Upper lobe of left lung (tissue), 6 donors: ENCODE measurements at places on chromosomes 5 and 9. TPM values are rescaled to one million over a fixed set of nuclear protein-coding genes. Genes with fewer than 3 reads are reported as not detected.

GRCh38 chr5:169978714-169979113, 1.6 kb downstream of the INSYN2B start:
- DNase-seq, result no peak

DNA sequence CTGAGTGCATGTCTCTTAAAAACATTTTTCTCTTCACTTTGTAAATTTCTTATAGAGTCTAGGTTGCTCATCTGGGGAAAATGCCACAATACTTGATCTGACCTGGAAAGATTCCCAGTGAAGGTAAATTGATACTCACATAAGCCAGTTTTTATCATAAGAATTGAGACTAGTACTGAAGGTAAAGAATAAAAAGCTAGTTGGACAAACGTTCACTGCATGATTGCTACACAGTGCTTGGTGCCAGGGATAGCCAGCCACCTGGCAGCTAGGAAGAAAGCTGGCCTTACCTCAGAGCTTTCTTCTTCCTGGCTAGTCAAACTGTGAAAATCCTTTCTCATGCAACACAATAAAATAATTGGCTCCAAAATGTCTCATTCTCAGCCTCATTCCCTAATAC, 77.1 kb downstream of the MUSK start:
- no peak for DNase-seq

- no peak for DNase-seq
Measured at GRCh38 chr9:87442451-87442850, 55.2 kb upstream of the DAPK1 start.

DNA sequence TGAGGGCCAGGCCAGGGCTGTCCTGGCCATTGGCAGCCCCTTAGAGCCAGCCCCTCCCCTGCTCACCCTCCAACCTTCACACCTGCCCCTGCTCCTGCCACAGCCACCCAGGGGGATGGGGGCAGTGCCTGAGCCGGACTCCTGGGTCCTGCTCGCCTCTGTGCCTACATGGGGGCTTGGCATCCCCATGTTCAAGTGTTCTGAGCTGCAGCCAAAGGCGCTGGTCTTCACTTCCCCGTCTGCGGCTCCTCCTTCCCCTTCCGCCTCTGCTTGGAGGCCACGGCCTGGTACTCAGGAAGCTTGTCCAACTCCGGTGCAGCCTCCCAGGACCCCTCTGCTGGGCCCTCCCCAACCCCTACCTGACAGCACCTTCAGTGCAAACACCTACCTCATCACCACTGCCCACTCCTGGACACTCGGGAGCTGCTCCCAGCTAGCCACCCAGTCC, 2.3 kb upstream of the DNLZ start:
- peak; percentile 56 for DNase-seq

DNA sequence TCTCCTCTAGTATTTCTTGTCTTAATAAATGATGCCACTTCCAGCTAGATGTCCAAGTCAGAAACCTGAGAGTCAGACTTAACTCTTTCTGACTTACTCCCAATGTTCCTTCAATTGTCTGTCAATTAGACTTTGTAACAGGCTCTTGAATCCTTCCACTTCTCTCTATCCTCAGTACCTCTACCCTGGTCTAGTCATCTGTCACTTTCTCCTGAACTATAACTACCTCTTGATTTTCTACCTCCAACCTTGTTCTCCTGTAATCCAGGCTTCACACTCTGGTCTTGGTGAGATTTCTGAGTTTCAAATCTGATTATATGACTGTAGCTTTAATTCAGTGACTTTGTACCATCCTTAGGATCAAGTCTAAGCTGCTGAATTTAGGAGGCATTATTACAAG, 64.9 kb downstream of the NDUFAF2 start:
- DNase-seq, result no peak

- no peak for DNase-seq
Measured at GRCh38 chr5:101977729-101978345, 318.2 kb downstream of the SLCO4C1 start.

DNA sequence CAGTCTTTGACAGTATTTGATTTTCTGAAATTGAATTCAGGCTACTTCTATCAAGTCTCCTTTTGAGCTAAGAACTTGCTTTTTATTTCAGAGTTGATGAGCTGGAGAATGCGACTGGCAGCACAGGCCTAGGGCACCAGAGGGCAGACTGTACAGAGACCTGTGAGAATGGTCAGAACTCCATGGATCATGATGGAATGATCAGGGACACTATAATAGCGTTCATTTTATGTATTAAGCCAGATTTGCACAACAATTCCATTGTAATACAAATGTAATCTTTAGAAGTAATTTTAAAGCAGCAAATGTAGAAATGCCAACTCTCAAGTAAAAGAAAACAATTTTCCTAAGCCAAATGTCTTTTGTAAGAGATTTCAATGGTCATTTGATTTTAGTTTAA, 902.4 kb downstream of the NR2F1-AS1 start:
- no peak for DNase-seq

DNA sequence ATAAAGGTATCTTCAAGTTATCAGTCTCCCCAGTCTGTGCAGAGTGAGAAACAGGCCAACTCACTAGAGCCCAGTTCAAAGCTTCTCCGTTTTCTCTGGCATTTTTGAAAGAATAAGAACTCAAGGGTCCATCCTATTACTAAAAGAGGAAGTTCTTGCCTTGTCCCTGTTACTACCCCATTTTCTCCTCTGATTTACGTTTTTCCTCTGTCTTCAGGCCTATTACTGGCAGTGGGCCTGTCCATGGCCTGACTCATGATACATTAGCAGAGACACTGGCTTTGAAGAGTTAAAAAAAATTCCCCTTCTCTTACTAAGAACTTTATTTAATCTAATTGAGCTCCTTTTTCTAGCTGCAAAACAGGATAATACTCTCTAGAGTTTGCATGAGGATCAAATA, 624.0 kb upstream of the KLF4 start:
- no peak for DNase-seq

The FPGS gene
- 90.9 TPM for total RNA-seq

GRCh38 chr9:106035806-106036205, 341.5 kb downstream of the TMEM38B start:
- DNase-seq, result no peak

The FOXD4 gene
- 0.54 TPM for total RNA-seq

DNA sequence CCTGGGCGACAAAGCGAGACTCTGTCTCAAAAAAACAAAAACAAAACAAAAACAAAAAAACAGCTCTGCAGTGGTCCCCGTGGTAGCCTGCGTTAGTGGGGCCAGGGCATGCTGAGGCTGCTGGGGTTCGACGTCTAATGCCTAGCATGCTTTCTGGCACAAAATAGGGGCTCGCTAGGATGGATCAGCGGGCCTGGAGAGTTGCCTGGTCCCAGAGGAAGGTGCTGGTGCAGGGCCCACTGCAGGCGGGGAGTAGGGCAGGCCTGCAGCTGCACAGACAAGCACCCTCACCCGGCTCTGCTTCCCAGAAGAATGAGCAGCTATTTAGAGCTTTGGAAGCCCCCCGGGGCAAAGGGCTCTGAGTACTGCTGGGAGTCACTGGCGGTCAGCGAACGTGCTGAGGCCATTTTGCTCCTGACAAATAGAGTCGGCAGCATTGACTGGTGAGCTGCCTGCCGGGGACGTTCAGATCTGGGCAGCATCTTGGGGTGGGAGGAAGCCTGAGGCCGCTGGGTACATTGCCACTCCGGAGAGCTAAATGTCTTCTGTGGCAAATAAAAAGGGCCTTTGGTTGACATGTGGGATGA, 126.7 kb downstream of the OLFM1 start:
- DNase-seq, result no peak

- DNase-seq, result no peak
Measured at GRCh38 chr9:114216976-114217375, 61.6 kb downstream of the COL27A1 start.

The FOXD4L6 gene
- not detected for total RNA-seq

The F2RL1 gene
- total RNA-seq, result 8.3 TPM
